Epithelial cell of prostate (primary cell): ENCODE measurements at places on chromosomes 1 and 21.

- DNase-seq: no peak
Observed at GRCh38 chr1:160040476-160040875, 8.7 kb upstream of the PIGM start.

GRCh38 chr1:116577759-116578314 lies 7.0 kb upstream of the CD58 start:
- DNase-seq: no peak

- no peak for DNase-seq
Observed at GRCh38 chr1:234970731-234971476, 157.7 kb downstream of the TOMM20 start.

- no peak for DNase-seq
Observed at GRCh38 chr21:45250914-45251634, 36.6 kb downstream of the POFUT2 start.

- DNase-seq: peak; percentile 82
Observed at GRCh38 chr1:145996433-145997015, at the start of gene TXNIP. TXNIP (minus strand) TSS chr1:145996579; CDS start chr1:145996266, 313 bp downstream.

DNA sequence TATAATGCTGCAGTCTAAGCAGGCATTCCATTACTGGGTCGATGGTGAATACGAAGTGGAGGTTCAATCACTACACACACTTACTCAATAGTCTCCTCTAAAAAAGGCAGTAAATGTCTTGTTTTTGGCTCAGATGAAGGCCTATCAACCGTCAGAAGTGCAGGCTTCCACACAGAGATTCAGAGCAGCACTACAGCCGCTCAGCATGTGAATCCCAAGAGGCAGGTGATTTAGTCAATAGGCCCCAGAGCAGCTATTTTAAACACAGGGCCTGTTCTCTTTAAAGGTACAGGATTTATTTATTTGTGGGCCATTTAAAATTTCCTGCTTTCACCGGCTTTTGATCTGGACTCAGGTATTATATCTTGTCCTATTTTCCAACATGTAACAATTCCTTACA lies 293.7 kb downstream of the RGS7 start:
- no peak for DNase-seq

DNA sequence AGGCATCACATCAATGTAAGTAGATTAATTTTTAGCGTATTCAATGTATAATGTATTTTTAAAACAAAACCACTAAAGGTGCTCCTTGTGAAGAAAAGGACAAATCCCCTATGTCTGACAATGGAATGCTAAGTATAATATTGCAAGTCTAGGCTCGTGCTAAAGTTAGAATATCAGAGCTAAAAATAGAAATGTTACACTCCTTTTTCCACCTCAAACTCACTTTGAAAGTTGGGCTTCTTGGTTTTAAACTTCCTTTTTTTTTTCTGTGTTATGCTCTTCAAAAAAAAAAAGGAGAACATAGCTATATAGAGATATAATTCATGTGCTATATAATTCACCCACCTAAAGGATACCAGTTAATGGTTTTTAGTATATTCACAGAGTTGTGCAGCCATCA lies 3.6 kb upstream of the SERBP1 start:
- DNase-seq: no peak

DNA sequence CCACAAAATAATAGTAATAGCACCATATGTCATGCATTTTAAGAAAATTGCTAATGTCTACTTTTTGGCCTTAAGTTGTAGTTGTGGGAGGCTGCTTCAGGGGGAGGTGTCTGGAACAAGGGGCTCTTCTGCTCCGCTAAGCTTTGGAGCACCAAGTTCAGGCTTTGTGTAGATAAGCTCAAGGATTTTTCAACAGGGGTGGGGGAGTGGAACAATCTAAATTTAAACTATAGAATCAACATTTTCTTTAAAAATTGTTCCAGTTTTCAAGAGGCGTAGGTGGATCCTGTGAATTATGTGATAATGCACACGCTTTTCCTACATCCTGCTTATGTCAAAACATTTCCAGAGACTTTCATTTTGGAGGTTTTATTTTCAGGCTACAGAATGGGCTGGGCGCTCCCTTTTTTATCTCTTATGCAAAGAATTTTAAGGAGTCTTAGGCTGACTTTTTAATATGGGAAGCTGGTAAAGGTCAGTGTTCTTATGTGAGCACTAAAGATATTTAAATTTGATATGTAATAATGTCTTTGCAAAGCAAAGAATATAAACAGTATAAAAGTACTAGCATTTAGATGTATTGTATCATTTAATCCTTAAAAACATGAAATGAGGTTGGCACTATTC lies 9.9 kb downstream of the ATP1A1 start:
- DNase-seq: no peak

- DNase-seq: no peak
Observed at GRCh38 chr1:245311887-245312536, 157.2 kb downstream of the KIF26B start.

DNA sequence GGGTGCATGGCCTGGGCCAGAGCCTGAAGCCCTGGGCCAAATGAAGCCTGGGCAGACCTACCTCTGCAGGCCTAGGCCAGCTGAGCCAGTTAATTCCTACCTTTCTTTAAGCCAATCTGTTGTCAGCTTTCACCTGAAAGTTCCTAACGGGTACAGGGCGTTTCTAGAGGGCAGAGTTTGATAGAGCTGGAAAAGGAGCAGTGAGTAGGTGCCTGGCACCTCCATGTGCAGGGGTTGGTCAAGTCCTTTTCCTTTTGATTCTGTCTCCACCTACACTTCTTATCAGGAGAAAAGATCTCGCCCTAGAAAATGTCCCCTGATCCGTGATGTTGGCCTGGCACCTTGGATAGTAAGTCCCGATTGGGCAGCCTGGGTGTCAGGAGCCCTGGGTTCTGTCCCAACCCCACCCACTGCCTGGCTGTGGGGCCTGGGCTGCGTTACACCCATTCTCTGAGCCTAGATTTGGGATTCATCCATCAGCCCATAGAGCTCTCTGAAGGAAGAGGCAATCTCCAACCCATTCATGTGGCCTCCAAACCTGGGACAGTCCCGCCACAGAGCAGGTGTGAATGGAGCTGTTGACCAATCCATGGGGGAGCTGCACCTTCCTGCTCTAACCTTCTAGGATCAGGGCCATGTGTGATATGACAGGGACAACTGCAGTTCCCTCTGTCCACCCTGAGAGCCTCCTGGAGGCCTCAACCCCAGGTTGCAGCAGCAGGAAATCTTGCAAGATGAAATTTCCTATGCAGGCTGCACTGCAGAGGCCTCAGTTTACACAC lies 304.3 kb downstream of the MATN1 start:
- no peak for DNase-seq

DNA sequence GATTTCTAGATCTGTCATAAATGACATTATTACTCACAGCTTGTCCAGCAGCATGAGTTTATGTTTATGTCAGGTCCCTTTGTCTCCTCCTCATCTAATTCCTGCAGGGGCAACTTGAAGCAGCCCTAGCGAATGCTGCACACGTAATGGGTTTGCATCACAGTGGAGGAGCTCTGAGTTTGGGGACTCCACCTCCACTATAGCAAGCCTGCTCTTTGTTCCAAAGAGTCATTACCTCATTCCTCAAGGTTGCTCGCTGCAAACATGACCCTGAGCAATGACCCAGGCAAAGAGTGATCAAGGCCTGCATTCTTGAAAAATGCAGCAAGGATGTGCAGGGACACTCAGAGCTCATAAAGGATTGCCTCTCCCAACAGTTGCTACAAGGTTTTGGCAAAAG lies 261.9 kb downstream of the HHIPL2 start:
- no peak for DNase-seq

- DNase-seq: no peak
Observed at GRCh38 chr21:46098303-46099141, 610 bp downstream of the COL6A2 start.

- DNase-seq: no peak
Observed at GRCh38 chr1:29394521-29395225, 158.4 kb downstream of the PTPRU start.

DNA sequence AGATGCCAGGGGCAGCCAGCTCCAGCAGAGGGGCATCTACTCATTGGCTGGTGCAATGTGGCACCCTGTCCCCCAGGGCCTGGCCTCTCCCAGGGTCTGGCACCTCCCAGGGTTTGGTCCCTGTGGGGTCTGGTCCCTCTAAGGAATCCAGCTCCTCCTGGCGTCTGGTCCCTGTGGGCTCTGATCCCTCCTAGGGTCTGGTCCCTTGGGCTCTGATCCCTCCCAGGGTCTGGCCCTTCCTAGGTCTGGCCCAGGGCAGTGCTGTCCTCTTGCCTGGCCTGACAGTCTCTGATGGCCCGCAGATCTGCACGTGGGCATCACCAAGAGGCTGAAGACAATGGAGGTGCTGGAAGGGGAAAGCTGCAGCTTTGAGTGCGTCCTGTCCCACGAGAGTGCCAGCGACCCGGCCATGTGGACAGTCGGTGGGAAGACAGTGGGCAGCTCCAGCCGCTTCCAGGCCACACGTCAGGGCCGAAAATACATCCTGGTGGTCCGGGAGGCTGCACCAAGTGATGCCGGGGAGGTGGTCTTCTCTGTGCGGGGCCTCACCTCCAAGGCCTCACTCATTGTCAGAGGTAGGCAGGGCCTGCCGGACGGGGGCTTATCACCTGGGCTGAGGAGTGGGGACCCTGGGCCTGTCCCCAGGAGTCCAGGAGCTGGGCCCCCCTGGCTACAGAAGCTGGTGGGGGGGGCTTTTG lies 73.9 kb downstream of the OBSCN start:
- no peak for DNase-seq

- no peak for DNase-seq
Observed at GRCh38 chr21:16022921-16023320, 293.1 kb downstream of the USP25 start.
